Breast epithelium (tissue), 4 donors: ENCODE measurements at places on chromosomes 4 and X. TPM values are rescaled to one million over a fixed set of nuclear protein-coding genes. Genes with fewer than 3 reads are reported as not detected.

DNA sequence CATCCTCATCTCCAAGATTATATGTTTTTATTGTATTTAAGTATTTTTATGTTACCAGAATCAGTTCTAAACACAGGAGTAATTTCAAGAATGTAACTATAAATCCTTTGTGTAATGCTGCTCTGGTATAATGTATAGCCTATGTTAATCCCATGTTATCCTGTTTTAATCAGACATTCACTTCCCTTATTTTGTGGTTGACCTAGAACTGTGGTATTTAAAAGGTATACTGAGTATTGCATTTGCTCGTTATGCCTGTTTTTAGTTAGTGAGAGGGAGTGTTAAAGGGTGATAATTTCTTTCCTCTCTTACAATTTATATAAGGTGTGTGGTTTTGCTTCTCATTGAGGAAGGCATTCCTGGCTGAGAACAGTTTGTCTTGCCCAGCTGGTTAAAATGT, 26.2 kb downstream of the MTM1 start:
- no peak for DNase-seq

GRCh38 chr4:6892190-6892908, 17.3 kb upstream of the TBC1D14 start:
- no peak for DNase-seq

- DNase-seq: no peak
Observed at GRCh38 chrX:100830547-100830946, 10.4 kb downstream of the CSTF2 start.

- DNase-seq: no peak
Observed at GRCh38 chrX:1493877-1494510, 41.3 kb upstream of the ASMTL start.

- peak; percentile 70 for DNase-seq
Observed at GRCh38 chrX:41009850-41010846, 75.1 kb upstream of the USP9X start.

DNA sequence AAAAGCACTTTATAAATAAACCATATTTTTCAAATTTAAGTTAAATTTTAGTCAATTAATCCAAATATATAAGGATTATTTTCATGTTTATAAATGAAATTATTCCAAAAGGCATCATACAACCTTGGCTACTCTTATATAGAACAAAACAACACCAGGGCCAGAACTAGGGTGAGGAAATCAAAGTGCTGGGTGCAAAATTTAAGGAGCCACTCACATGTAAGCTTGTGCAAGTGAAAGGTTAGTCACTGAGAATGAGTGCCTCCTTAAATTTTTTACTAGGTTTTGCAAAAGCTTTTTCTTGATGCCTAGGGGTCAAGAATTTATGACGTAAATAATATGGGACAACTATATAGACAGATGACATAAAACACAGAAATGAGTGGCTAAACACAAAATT, 83.4 kb upstream of the COX18 start:
- no peak for DNase-seq

GRCh38 chrX:69216446-69216845, 51.2 kb upstream of the PJA1 start:
- DNase-seq: no peak

DNA sequence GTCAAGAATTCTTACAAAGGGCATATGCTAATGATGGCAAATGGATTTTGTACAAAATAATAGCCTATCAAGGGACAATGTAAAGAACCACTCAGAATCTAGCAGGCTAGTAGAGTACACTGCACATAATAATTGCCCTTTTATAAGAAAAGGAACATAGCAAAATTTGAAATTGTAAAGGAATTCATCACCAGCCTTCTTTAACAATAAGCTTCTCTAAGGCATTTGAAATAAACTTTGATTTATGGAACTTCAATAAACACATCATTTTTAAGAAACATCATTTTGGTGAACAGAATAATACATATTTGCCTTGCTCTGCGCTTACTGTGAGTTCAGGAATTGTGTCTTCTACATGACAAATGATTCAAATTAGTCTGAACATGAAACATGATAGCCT, 9.7 kb upstream of the ATP10D start:
- DNase-seq: no peak

- no peak for DNase-seq
Observed at GRCh38 chrX:42691196-42691595, 86.8 kb downstream of the PPP1R2C start.

- no peak for DNase-seq
Observed at GRCh38 chr4:69881173-69881773, 21.3 kb upstream of the SULT1E1 start.

DNA sequence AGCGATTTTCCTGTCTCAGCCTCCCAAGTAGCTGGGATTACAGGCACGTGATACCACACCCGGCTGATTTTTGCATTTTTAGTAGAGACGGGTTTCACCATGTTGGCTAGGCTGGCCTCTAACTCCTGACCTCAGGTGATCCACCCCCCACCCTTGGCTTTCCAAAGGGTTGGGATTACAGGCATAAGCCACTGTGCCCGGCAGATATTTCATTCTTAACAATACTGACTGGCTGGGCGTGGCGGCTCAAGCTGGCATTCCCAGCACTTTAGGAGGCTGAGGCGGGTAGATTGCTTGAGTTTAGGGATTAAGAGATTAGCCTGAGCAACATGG, 1.3 kb downstream of the PQBP1 start:
- DNase-seq: no peak

DNA sequence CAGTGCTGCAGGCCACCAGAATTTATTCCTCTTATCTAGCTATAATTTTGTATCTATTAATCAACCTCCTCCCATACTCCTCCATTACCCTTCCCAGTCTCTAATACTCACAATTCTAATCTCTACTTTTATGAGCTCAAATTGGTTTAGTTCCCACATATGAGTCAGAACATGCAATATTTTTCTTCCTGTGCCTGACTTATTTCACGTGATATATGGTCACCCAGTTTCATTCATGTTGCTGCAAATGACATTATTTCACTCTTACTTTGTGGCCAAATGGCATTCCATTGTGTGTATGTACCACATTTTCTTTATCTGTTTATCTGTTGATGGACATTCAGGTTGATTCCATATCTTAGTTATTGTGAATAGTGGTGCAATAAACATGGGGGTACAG, 483.5 kb downstream of the ACTRT1 start:
- no peak for DNase-seq

- no peak for DNase-seq
Observed at GRCh38 chr4:118836301-118837120, 585 bp upstream of the SEC24D start.

- DNase-seq: no peak
Observed at GRCh38 chr4:96354036-96354712, 514.3 kb downstream of the PDHA2 start.

GRCh38 chr4:1325681-1326635, 21.1 kb upstream of the UVSSA start:
- no peak for DNase-seq

GRCh38 chr4:57475424-57475823, 365.2 kb upstream of the IGFBP7 start:
- DNase-seq: no peak

GRCh38 chrX:46811121-46811520, 25.7 kb upstream of the RP2 start:
- no peak for DNase-seq

DNA sequence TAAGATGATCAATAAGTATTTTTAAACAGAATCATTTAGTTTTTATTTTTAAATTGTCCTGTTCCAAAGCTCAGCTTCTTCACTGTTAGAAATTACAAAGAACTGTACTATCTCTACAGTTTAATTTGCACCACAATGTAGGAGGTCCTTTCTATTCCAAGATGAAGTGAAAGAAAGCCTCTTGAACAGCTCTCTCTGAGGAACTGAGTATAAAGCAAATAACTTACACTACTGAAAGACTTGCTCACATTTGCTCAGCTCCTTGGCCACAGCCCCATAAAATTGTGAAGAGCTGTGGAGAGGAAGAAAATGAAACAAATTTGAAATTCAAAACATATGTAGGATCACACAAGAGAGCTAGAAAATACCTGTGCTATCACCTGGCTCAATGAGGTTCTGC, 68.6 kb downstream of the ENPEP start:
- DNase-seq: no peak

DNA sequence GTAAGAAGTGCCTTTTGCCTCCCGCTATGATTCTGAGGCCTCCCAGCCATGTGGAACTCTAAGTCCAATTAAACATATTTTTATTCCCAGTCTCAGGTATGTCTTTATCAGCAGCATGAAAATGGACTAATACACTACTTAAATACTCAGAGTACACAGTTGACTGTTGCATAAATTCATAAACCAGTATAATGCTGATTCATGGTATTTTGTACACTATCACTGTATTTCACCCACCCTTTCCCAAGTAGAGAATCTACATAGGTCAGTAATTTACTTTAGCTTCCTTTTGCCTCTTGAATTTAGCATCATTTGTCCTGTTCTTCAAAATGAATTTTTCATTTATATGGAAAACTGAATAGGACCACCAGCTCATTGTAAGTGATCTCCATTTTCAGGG, 58.3 kb upstream of the FHDC1 start:
- DNase-seq: no peak

GRCh38 chrX:40734971-40735324, 394 bp downstream of the MED14 start:
- no peak for DNase-seq

DNA sequence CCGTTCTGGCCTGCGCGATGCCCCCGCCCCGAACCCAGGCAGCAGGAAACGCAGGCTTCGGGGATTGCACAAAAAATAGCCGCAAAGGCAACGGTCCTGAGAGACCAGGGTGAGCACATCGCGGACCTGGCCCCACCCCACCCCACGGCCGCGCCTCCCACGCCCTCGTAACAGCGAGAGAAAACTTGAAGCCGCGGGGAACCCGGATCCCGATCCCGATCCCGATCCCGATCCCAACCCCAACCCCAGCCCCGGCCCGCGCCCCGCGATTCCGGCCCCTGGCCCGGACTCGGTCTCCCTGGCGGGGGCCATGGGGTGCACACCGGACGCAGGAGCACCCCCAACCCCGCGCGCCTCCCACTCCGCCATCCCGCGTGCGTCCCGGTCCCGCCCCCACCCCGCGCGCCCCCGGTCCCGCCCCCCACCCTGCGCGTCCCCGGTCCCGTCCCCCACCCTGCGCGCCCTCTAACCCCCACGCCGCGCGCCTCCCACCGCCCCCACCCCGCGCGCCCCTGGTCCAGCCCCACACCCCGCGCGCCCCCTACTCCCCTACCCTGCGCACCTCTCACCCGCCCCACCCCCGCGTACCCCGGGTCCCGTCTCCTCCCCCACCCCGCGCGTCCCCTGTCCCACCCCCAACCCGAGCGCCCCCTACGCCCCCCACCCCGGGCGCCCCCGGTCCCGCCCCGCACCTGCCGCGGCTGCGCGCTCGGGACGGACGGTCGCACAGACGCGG, 29.0 kb downstream of the NOP14 start:
- DNase-seq: peak; percentile 51

DNA sequence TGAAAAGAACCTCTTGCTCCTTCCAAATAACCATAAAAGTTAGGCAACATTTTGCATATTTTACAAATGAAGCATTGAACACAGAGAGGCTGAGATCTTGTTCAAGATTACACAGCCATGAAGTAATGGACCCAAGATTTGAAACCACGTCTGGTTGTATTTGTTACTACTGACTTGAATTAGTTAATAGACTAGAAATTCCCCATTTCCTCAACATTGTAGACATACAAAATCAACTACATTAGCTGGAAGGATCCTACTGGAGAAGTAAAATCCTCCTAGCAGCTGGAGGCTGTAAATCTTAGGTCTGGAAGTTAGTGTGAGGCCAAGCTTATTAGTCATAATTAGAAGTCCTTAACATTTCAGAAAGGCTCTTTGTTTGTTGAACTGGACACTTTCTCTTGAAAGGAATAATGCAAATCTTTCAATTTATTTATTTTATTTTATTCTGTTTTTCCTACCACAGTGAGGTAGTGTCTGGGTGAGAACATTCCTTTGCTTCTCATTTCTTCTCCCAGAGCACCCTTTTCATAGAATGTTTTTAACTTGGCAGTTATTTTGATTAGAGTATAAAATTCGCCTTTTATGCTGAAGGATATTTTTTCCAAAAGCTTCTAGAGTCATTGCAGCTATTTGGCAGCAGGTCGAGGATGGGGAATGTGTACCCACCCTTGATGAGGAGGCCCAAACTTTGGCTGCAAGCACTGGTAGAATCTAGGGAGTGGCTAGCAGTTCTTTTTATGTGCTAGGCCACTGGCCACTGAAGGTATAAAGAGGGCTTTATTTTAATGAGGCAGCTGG, 62.0 kb upstream of the CLNK start:
- no peak for DNase-seq

- DNase-seq: no peak
Observed at GRCh38 chr4:42610941-42611340, 46.0 kb downstream of the ATP8A1 start.

DNA sequence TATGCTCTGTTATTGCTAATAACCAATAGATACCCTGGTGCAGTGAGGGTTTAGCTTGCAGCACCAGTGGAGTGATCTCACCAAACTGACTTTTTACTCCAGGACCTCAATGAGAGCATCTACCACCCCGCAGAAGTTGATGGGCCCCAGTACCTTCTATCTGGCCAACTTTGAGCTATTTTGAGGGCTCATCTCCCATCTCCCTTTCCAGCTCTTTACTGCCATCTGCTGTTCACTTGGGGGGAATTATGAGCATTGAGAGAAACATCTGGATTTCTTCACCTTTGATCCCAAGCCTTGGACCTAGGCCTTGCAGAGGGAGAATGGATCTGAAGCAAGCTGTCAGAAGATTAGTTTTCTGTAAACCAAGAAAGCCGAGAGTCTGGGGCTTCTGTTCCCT, 143.6 kb downstream of the TMEM164 start:
- DNase-seq: no peak

- no peak for DNase-seq
Observed at GRCh38 chr4:13918110-13918509, 290.6 kb upstream of the BOD1L1 start.

DNA sequence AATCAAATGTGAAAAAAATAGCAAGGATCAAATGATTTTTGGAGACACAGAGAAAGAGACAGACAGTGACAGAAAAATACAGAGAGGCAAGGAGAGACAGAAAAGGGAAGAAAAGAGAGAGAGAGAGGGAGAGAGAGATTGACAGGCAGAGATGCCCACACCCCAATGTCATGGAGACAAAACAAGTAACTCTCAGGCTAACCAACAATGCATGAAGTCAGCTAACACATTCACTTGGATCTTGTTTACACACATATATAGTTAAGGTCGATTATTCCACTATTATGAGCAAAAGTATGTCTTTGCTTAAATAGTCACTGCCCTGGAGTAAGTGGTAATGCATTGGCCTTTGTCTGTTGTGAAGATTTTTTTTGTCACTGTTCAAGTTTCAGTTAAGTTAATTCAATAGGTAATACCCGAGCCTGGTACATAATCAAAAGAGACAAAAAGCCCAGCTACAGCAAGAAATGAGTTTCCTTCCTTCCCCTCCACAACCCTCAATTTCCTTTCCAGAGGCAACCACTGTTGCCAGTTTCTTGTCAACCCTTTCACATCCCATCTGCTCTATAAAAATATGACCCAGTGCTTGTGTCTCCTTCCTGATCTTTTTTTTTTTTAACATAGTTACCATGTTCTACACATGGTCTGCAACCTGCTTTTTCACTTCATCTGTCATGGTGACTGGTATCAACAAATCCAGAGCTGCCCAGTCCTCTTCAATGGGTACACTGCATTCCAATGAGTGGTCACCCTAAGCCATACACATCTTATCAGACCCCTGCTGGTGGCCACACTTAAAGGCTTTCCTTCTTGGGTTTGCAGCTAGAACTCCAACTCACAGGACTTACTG, 52.1 kb downstream of the PROM1 start:
- no peak for DNase-seq

The NPY5R gene
- total RNA-seq: 1.6 TPM

The MAP7D2 gene
- total RNA-seq: 0.48 TPM

The ALPK1 gene
- total RNA-seq: 20.5 TPM

The MUC7 gene
- not detected for total RNA-seq

The MAGEH1 gene
- 23.0 TPM for total RNA-seq

The NR0B1 gene
- not detected for total RNA-seq

The NDNF gene
- 5.1 TPM for total RNA-seq

The GLOD5 gene
- 0.66 TPM for total RNA-seq

The GSX2 gene
- total RNA-seq: not detected
